Frontal cortex (tissue), 4 donors: ENCODE measurements at places on chromosomes 3 and 15.

DNA sequence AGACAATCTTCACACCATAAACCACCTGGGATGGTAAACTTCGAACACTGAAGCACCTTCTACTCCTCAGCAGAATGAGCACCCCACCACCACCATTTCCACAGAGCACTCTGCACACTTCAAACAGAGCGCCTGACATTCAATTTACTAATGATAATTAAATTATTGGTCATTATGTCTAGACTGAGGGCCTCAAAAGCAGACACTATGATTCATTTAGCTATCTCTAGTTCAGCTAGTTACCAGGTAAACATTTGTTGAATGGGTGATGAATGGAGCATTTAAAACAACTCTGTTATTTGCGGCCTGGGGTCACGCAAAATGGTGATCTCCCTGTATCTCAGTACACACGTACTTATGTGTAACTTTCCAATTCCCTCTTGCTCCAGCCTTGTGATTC lies 40.9 kb downstream of the ACAP2 start:
- no peak for DNase-seq

DNA sequence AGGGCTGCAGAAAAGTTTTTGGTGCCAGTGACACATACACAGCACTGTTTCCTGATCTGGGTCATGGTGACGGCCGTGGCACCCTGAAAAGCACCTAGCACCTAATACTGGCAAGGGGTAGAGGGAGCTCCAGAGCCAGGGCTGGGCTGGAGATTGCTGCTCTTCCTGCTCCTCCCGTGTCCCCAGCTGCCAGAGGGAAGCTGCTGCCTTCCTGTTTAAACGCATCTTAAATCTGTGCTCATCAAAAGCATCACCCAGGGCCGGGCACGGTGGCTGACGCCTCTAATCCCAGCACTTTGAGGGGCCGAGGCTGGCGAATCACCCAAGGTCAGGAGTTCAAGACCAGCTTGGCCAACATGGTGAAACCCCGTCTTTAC lies 156.7 kb upstream of the MEF2A start:
- no peak for DNase-seq

DNA sequence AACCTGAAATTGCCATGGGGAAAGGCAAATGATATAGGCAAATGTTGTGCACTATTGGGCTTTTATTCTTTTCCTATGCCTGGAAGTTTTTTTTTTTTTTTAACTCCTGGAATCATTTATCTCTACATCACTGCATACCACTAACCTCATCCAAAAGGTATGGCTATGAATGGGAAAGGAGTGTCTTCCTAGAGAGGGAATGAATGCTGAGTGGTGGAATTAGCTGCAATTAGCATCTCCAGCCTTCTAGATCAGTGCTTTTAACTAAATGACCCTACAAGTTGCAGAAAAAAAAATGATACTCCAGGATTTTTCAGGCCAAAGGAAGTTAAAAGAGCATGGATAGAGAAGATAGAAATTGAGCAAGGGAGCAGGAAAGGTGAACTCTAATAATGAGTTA lies 429.8 kb upstream of the PDZRN3 start:
- no peak for DNase-seq

- DNase-seq, result no peak
Measured at GRCh38 chr3:64088408-64089205, 65.3 kb upstream of the PSMD6 start.

- DNase-seq, result no peak
Measured at GRCh38 chr15:100464888-100465287, 63.9 kb downstream of the CERS3 start.
